ENCODE measurements at places on chromosomes 7 and 10.

DNA sequence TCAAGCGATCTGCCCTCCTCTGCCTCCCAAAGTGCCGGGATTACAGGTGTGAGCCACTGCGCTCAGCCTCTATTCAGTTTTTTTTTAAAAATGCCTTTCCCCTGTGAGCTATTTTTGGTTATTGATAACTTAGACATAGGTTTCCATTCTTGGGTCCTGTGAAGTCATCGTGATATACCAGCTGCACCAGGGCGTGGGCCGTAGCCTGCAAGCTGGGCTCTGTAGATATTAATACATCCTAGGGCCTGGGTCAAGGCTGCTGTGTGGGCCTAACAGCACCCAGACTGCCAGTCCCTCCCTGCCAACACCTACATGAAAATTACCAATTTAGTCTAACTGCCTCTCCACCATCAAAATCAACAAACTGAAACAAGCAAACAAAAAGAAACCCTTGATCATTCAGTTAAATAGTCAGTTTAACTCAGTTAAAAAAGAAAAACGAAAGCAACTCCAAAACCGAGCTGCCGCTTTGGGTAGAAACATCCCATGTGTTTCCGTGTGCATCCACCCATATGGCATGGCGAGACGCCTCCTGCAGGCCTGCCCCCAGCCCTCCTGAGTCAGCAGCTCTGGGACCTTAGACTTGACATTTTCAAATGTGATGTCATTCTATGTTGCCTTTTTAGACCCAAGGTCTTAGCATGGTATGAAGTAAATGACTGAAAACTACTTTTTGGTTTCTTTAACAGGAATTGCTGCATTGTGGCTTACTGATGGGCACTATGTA, 330.2 kb downstream of the GLRX3 start:
- no peak for DNase-seq

- no peak for DNase-seq
Measured at GRCh38 chr7:150959739-150960734, 18.1 kb downstream of the KCNH2 start.

DNA sequence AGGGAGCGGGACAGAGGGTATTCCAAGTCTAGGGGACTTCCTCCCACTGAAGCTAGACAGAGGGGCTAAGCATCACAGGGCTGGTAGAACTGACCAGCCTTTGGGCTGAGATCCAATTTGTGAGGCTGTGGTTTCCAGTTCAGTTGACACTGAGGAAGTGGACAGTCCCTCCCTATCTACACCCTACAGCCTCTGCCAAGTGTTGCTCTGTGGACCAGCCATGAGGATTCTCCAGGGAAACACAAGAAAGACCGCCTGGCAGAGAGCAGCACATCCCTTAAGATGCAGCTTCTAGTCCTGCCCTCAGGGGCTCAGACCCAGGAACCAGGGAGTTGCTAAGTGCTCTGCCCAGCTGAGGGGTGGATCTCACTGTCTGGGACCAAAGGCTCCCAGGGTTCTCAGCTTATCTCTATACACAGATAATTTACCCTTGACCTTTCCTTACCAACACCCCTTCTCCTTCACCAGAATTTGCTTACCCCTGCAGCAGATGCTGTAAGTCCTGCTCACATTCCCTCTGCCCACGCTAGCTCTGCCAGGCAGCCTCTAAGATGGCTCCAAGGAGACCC, 252.0 kb downstream of the SKIDA1 start:
- no peak for DNase-seq

DNA sequence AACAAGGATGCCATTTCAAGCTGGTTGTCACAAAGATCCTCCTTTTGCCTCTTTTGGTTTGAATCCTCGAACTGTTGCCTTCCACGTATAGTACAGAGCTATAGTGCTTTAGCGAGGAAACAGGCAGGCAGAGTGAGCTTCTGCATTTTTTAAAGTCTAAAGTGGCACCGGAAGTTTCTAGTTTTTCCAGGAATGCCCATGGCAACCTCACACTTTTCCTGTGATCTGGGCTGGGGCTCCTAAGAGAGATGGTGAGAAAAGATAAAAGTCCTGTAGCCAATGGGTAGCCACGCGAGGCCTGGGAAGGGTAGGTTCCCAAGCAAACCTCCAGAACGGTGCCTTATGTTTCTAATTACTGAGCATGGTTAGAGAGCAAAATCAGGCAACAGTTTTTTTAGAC, 76.7 kb downstream of the CALD1 start:
- DNase-seq, result no peak

All from stimulated activated CD4-positive, alpha-beta T cell treated with anti-CD3 and anti-CD28 coated beads, Interleukin-1b, Interleukin-23, amount 100 ng/mL, for 1 hour (primary cell).